Sigmoid colon (tissue), 7 donors: ENCODE measurements at places on chromosomes 6 and 20. TPM values are rescaled to one million over a fixed set of nuclear protein-coding genes. Genes with fewer than 3 reads are reported as not detected.

- H3K4me1 ChIP-seq: peaks cover 23% of the 10 kb centered on the region
- no peak overlapping the region for H3K4me3 ChIP-seq
- H3K27me3 ChIP-seq: no peaks in the 10 kb centered on the region
- H3K27ac ChIP-seq: no peak overlapping the region
- no peaks in the 10 kb centered on the region for H3K36me3 ChIP-seq
Measured at GRCh38 chr6:166958926-166959861, 2.8 kb upstream of the RNASET2 start.

DNA sequence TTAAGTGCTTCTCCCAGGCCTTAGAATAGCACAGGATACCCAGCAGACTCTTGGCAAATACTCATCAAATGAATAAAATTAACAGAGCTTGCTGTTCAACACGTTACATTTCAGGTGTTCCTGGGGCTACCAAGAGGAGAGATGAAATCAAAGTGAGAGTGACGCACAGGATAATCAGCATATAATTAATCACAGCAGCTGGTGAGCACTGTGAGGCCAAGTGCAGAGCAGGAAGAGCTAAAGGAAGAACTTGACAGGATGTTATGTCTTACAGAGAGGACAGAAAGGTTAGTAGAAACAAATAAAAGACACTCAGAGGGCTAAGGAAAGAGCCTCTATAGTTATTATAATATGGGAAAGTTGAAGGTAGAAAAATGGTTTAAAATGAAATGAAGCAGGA is 8.8 kb downstream of the PPIL1 start:
- H3K36me3 ChIP-seq: no peaks in the 10 kb centered on the region
- no peak for DNase-seq
- H3K4me1 ChIP-seq: no peaks in the 10 kb centered on the region
- no peak overlapping the region for H3K27ac ChIP-seq
- H3K4me3 ChIP-seq: no peak overlapping the region
- H3K27me3 ChIP-seq: no peaks in the 10 kb centered on the region

NOX3 gene
- total RNA-seq: not detected

GRCh38 chr6:94636780-94637385 is 940.5 kb upstream of the MANEA start:
- H3K27ac ChIP-seq: no peak overlapping the region
- H3K27me3 ChIP-seq: no peaks in the 10 kb centered on the region
- DNase-seq: no peak
- H3K36me3 ChIP-seq: no peaks in the 10 kb centered on the region
- H3K4me1 ChIP-seq: no peaks in the 10 kb centered on the region

MTFR2 gene
- 0.36 TPM for total RNA-seq
